IMR-90 (cell line): ENCODE measurements at places on chromosomes 6 and 20. TPM values are rescaled to one million over a fixed set of nuclear protein-coding genes. Genes with fewer than 3 reads are reported as not detected.

DDX27 gene
- 28.3 and 33.2 TPM in 2 replicates for total RNA-seq

BPIFA1 gene
- not detected in 2 replicates for total RNA-seq

ZKSCAN3 gene
- total RNA-seq, result 4.4 and 4.8 TPM in 2 replicates

CPNE5 gene
- total RNA-seq, result not detected in 2 replicates

PNLDC1 gene
- total RNA-seq, result not detected in 2 replicates

F13A1 gene
- not detected in 2 replicates for total RNA-seq

PGK2 gene
- not detected in 2 replicates for total RNA-seq

DDX39B gene
- total RNA-seq, result 640 and 796 TPM in 2 replicates

ENPP1 gene
- 38.9 and 39.4 TPM in 2 replicates for total RNA-seq

POM121L2 gene
- total RNA-seq, result not detected in 2 replicates

OOEP gene
- not detected in 2 replicates for total RNA-seq

PLA2G7 gene
- not detected in 2 replicates for total RNA-seq

CPXM1 gene
- total RNA-seq, result 0.83 and 1.1 TPM in 2 replicates

PRR18 gene
- total RNA-seq, result not detected in 2 replicates
